ENCODE measurements at places on chromosomes 4 and X.

DNA sequence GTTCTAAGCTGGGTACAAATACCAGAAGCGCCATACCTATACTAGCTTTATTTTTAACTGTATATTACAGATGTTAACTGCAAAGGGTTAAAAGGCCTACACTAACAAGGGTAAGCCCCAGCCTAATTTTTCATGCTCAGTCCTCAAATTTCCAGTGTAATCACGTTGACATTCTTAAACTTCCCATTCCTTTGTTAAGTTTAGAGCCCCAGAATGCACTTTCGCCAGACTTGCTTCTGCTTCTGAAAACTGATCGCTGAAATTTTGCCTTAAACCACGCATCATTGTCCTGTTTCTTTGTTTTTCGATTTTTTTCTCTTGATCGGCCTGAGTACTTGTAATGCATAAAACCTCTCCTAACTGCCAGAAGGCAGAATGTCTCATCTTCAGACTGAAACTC, 2141.9 kb upstream of the AGA start:
- DNase-seq: no peak

GRCh38 chrX:97332963-97333362, 449.3 kb downstream of the RPA4 start:
- no peak for DNase-seq

GRCh38 chr4:85500110-85500867, 25.3 kb downstream of the ARHGAP24 start:
- DNase-seq: no peak

DNA sequence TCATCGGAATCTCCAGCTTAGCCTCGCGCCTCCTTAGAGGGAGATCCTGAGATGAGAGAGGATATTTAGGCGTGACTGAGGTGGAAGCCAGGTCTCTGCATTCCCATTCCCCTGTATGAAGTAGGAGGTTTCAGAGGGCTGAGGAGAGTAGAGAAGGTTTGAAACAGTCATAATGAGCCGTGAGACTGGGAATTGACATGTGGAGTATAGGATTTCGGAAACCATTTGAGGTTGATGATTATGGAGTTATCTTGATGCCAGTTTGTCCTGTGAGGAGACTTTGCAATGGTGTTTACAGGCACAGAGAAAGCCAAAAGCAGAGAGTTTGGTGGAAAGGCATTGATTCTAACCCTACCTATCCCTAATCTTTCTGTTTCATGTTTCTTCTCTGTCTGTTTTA, 2.0 kb downstream of the CHST7 start:
- DNase-seq: no peak

DNA sequence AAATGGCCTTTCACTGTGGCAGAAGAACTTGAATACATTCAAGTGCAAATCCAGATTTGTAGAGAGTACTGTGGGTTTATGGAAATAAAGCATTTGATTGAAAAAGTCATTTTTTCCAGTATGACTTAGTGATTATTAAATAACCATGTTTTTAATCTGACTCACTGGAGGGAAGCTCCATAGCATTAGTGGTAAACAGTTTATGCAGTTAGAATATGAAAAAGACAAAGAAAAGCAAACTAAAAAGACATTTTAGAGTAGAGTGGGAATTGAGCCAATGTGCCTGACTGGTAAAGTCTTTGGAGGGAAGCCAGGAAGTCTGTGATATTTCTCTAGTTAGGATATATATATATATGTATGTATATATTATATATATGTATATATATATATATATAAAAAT, 53.4 kb downstream of the FAT4 start:
- DNase-seq: peak; percentile 60

- no peak for DNase-seq
Measured at GRCh38 chr4:125461676-125462363, 147.1 kb downstream of the FAT4 start.

- DNase-seq: no peak
Measured at GRCh38 chrX:53288189-53288588, 6.8 kb upstream of the IQSEC2 start.

GRCh38 chrX:84216406-84216805, 28.4 kb upstream of the RPS6KA6 start:
- DNase-seq: no peak

DNA sequence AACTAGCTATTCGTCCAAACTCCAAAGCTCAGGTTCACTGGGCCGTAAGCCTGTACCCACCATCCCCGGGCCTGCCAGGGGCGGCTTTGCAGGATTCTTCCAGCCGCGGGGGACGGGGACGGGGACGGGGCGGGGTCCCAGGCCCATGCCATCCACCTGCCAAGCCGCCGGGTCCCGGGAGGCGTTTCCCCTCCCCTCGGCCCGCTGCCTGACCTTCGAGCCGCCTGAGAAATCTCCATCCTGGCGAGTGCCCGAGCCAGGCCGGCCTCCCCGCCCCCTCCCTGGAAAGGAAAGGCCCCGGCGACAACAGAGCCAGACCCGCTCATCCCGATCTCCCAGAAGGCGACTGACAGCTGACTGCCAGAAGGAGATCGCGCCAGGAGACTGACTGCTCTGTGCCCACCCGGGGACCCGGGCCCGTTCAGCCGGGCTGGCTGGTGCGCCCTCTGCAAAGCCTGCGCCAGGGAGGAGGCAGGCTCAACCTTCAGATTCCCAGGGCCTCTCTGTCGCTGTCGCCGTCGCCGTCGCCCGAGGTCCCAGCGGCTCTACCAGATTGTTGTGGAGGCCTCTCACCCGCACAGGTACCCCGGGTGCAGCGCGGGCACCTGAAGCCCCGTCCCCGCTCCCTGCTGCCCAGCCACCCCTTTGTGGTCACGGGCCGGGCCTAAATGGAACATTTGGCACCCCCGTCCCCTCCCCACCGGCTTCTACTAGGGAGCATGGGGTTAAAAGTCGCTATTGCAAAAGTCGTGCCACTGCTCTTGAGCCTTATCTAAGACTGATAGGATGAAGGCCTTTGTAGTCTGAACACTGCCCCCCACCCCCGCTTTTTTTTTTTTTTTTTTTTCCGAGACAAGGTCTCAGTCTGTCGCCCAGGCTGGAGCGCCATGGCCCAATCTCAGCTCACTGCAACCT, at the start of gene RGN:
RGN (plus strand) TSS at position 315 of the 915 bp plus-strand sequence. CDS start 2,702 bp downstream, outside the sequence.
- no peak for DNase-seq

GRCh38 chr4:25697516-25697915, 41.9 kb downstream of the SLC34A2 start:
- no peak for DNase-seq

- no peak for DNase-seq
Measured at GRCh38 chr4:88963817-88964216, 93.2 kb downstream of the FAM13A start.

GRCh38 chr4:629915-630641, 4.7 kb downstream of the PDE6B start:
- DNase-seq: no peak

DNA sequence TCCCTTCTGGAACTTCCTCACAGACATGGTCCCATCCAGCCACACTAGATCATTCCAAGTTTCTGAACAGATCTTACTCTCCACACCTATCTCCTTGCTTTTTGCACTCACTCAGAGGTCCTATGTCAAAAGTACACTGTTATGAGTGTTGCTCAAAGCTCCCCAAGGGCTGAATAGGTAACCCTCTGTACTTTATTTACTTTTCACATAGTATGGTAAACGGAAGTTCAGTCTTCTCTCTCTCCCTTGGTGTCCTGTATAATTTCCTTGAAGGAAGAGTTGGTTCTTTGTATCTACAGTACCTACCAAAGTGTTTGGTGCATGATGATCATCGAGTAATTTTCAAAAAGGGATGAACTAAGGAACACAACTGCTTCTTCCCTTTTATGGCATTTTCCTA, 74.4 kb downstream of the ARHGEF38 start:
- no peak for DNase-seq

DNA sequence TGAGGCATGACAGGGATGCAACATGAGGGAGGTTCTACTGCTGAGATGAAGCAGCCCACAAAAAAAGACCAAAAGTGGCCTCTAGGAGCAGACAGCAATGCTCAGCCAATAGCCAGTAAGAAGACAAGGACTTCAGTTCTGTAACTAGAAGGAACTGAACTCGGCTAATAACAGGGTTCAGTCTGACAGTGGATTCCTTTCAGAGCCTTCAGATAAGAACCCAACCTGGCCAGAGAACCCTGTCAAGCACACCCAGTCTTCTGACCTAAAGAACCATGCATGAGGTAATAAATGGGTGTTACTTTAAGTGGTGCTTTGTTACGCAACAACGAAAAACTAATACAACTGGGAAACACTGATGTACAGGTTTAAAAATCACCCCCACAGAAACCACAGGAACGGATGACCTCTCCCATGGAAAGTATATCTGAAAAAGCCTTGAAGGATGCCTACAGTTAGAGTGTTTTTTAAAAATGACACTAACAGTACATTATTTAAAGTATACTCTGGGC, 94.6 kb downstream of the PAPSS1 start:
- DNase-seq: no peak

- DNase-seq: no peak
Measured at GRCh38 chrX:148135738-148136137, 154.6 kb downstream of the FMR1NB start.

DNA sequence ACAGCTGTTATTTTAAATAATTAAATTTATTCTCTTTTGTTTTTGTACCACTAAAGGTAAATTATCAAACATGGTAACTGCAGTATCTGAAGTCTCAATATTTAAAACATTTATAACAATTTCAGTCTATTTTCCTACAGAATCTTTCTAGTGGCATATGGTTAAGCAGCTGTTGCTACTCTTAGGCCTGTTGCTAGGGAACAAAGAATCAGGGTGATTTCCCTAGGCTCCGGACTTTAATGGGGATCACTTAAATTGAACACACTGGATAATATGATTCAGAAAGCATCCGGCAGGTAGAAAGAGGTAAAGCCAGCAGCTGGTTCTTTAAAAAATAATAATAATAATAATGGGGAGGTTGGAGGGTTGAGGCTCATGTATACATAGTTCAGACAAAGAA, 17.6 kb downstream of the FBXO8 start:
- no peak for DNase-seq

GRCh38 chr4:39591290-39591689, 47.4 kb downstream of the SMIM14 start:
- no peak for DNase-seq

DNA sequence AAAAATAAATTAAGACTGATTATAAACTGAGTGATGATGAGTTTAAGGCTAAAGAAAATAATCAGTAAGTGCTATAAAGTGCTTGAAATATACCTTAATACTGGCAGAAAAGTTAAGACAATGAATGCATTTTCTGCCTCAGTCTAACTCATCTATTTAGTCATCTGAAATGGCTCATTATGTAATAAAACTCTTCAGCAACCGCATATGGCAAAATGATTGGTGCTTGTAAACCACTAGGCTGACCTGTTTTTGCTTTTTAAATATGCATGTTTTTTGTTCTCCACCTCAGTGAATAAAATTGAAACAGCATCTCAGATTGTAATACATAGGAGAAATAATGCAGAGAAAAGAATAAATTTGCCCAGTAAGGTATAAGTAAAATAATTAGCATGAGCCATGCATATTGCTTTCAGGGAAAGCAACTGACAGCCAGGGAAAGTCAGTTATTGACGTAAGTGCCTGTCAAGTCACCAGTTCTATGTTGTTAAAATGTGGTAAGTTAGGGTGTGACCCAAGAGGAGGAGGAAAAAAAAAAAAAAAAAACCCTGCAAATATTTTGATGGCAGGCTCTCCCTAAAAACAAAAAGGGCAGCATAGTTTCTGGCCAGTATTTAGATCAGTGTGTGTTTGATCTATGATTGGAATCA, 167.5 kb downstream of the PALLD start:
- DNase-seq: no peak

GRCh38 chr4:52203351-52203750, 152.2 kb downstream of the SPATA18 start:
- DNase-seq: no peak

GRCh38 chrX:11446336-11446735, 153.1 kb downstream of the AMELX start:
- DNase-seq: no peak

- DNase-seq: no peak
Measured at GRCh38 chr4:8417071-8417614, 23.4 kb downstream of the ACOX3 start.

GRCh38 chr4:26996745-26997144, 136.1 kb downstream of the STIM2 start:
- DNase-seq: no peak
